KBM-7 (cell line): ENCODE measurements at places on chromosomes 2 and 18.

DNA sequence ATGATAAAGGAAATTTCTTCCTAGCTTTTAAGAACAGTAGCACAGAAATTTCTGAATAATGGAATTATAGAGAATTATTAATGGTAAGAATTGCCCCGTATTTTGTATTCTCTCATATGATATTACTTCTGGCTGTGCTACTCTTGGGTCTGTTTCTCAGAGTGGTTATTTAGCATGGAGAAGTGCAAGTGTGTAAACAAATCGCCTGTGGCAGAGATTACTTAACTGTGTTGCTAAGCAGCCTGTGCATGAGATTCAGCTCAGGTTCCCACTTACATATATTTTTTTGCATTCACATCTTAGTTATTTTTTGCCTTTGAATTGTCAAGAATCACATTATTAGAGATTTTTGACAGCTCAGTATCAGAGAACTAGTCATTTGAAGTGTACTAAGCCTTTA, 80.1 kb upstream of the NFATC1 start:
- no peak for DNase-seq

DNA sequence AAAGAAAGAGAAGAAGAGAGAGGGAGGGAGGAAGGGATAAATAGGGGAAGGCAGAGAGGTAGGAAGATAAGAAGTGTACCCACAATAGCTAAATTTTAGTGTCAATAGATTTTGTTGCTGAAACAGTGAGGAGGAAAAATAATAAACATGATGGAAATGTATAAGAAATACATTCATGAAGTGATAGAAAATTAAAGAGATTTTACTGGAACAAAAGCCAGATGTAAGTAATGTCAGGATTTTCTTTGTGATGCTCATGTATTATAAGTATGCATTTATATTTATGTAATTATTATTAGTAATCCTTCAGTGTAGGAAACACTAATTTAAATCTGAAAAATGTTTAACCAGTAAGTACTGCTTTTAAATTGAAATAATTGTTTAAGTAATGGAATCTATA, 1125.2 kb upstream of the FANCL start:
- no peak for DNase-seq

DNA sequence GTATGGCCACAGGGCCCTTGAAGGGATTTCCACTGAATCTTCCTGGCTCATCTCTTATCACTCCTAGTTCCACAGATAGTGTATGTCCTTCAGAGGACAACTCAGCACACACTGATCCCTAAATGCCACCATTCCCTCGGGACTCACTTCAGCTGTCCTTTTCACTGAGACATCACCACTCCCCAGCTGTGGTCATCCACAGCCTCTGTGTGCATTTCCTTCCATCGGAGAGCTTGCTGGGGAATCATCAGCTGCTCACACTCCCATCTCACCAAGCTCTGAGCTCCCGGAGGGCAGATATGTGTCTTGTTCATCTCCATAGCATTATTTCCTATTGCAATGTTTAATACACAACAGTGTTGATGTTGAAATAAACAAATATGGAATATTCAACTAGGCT, 759.5 kb downstream of the RNF144A start:
- DNase-seq = no peak

DNA sequence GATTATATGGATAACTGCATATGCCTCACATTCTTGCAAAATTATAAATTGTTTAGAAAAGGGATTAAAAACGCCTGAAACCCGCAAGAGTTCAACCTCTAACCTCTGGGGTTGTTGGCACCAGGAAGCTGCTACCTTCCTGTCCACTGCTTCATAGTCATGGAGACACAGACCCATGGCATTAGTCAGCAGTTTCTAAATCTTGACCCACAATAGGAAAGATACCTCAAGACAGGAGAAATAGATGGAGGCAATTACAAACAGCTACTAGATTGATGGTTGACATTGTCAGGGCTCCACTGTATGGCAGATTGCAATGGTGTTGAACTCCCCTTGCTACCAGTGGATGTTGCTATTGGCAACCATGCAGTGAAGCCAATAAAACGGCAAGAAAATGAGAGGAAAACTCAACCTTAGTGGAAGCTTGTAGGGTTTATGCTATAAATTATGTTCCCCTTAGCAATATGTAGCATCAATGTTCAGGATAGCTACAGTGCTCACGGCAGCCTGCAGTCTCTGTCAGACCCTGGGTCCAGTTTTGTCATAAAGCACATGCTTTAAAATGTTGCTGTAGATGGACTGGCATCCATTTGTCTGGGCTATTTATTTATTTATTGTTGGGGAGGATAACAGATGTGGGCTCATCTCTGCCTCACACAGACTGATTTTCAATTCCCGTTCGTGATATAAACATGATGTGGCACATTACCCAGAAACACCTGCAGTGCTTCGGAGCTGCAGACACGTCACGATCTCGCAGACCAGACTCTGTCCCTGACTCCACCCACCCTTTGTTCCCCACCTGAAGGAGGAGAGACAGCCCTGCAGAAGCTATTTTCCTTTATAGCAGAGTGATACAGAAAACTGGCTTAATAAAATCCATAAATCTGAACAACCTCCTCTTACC, 233.4 kb downstream of the AGPS start:
- no peak for DNase-seq

DNA sequence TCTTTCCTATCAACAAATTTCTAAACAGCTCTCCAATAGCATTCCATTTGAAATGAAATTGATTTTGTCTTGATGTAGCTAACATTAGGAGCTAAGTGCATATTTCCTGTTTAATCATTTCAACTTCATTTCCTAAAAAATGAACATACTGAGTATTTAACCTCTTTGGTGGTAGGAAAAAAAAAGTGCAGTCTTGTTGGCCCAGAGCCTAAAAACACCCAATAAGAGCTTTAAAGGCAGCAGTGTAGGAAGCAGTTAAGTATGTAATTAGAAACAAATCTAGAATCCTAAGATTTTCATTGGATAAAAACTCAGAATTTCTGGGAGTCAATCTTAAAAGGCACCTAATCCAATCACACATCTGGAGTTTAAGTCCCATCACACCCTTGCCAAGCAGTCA, 71.0 kb upstream of the RBMS1 start:
- DNase-seq = no peak

GRCh38 chr2:64412671-64413070, 41.3 kb upstream of the LGALSL start:
- no peak for DNase-seq

- DNase-seq = no peak
These were observed 151.5 kb upstream of the PKDCC start for GRCh38 chr2:41896186-41896846.

GRCh38 chr2:38735999-38736320, 15.2 kb downstream of the SRSF7 start:
- DNase-seq = no peak

GRCh38 chr2:71944806-71945602, 202.7 kb downstream of the CYP26B1 start:
- DNase-seq = no peak
